ENCODE measurements at places on chromosomes 3 and 15.

DNA sequence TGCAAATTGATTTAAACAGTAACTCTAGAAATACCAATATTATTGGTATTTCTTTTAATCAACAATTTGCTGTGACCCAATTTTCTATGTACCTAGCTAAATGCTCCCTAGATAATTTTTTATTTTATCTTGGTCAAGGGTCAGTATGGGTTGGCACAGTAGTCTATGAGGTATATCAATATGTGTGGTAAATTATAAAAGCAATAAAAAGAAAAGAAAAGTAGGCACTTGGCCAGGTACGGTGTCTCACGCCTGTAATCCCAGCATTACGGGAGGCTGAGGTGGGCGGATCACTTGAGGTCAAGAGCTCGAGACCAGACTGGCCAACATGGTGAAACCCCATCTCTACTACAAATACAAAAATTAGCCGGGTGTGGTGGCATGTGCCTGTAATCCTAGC lies 34.0 kb upstream of the STIMATE start:
- no peak overlapping the region for H3K27ac ChIP-seq
- H3K4me1 ChIP-seq: no peaks in the 10 kb centered on the region

GRCh38 chr15:100999369-100999768 lies 80.2 kb downstream of the LRRK1 start:
- no peak for DNase-seq
- no peaks in the 10 kb centered on the region for H3K4me1 ChIP-seq
- H3K4me3 ChIP-seq: no peak overlapping the region
- no peaks in the 10 kb centered on the region for H3K36me3 ChIP-seq
- H3K27ac ChIP-seq: no peak overlapping the region

- no peak overlapping the region for H3K27ac ChIP-seq
- peaks cover 86% of the 10 kb centered on the region for H3K36me3 ChIP-seq
- H3K4me3 ChIP-seq: no peak overlapping the region
- H3K27me3 ChIP-seq: no peaks in the 10 kb centered on the region
Measured at GRCh38 chr3:183328823-183329222, 75.8 kb downstream of the B3GNT5 start.

GRCh38 chr15:42549741-42550392 lies 1.2 kb downstream of the HAUS2 start:
- no peak for DNase-seq
- no peaks in the 10 kb centered on the region for H3K27me3 ChIP-seq
- no peak overlapping the region for H3K27ac ChIP-seq

DNA sequence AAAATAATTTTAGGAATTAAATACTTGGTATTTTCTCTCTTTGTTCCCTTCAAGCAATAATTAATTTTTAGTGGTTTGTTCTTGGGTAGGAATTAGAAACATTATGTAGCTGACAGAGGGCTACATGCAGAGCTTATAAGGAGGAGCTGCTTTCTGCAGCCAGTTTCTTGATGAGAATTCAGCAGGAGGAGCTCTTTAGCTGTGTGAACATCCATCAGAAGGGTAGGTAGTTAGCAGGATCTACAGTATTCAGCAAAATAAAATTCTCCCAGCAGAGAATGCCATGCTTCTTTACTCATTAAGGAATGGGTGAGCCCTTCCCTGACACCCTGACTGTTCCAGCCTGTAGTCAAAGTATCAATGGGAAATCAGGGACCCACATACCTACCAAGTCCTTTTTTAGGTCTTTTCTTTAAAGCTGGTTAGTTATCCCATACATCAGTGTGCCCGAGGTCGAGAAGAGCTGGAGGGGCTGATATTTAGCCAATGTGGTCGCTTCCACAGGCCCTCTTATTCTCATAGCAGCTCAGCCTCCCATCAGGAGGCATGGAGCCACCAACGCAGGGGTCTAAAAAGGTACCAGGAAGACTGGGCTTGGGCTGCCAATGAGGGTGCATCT lies 54.0 kb downstream of the KCNAB1 start:
- no peaks in the 10 kb centered on the region for H3K4me1 ChIP-seq
- no peaks in the 10 kb centered on the region for H3K36me3 ChIP-seq
- no peak overlapping the region for H3K4me3 ChIP-seq
- DNase-seq: peak; percentile 53
- no peaks in the 10 kb centered on the region for H3K27me3 ChIP-seq
- H3K27ac ChIP-seq: no peak overlapping the region

GRCh38 chr3:58062472-58062871 lies 54.2 kb downstream of the FLNB start:
- peaks cover 43% of the 10 kb centered on the region for H3K36me3 ChIP-seq
- no peaks in the 10 kb centered on the region for H3K27me3 ChIP-seq
- H3K27ac ChIP-seq: no peak overlapping the region
- DNase-seq: no peak
- H3K4me3 ChIP-seq: no peak overlapping the region

DNA sequence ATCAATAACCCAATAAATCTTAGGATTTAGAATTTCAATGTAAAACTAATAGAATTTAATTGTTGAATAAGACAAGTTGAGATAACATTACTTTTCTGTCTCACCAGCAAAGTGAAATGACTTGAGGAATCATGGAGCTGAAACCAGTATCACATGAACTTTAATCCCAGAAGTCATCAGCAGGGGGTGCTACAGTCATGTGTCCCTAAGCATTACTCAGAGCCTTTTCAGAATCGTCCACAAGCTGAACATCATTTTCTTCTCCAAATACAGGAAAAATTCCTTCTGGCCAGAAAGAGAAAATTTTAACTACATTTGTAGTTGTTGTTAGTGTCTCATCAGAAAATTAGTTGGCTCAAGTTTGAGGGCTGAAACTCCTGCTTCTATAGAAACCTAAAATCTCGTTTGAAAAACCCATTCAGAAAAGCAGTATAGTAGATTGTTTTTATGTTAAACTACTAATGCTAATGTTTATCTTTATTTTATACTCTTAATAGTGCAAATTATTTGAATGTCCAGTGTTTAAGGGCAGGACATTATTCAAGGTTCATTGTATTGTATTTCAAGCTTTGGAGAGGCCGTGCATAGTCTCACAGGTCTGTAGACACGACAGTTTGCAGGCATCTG lies 384.1 kb downstream of the PLOD2 start:
- H3K27me3 ChIP-seq: no peaks in the 10 kb centered on the region
- H3K4me1 ChIP-seq: no peaks in the 10 kb centered on the region
- H3K36me3 ChIP-seq: no peaks in the 10 kb centered on the region

- DNase-seq: no peak
- H3K27ac ChIP-seq: no peak overlapping the region
- no peaks in the 10 kb centered on the region for H3K4me1 ChIP-seq
- H3K36me3 ChIP-seq: peaks cover 84% of the 10 kb centered on the region
Measured at GRCh38 chr15:41055706-41056105, 60.4 kb downstream of the INO80 start.

DNA sequence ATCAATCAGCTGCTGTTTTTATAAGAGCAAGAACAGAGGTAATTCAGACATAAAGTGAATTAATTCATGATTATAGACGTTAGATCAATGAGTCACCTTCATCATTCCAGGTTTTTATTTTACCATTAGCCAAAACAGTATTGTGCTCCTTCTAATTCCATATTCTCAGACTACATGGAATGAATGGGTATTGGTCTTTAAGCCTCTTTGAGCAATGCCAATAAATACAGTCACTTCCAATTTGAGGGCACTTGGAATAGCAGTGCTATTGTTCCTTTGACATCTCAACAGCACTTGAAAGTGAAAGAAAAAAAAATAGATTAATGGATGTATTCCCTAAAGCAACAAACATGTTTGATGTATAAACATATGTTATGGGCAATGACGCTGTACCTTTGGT lies 830.9 kb upstream of the CFAP20DC start:
- H3K27ac ChIP-seq: no peak overlapping the region
- no peak overlapping the region for H3K4me3 ChIP-seq
- no peaks in the 10 kb centered on the region for H3K36me3 ChIP-seq
- no peaks in the 10 kb centered on the region for H3K4me1 ChIP-seq
- no peak for DNase-seq

GRCh38 chr3:136336329-136337100 lies 86.4 kb downstream of the PCCB start:
- H3K27ac ChIP-seq: no peak overlapping the region
- no peak for DNase-seq
- H3K27me3 ChIP-seq: no peaks in the 10 kb centered on the region
- no peaks in the 10 kb centered on the region for H3K4me1 ChIP-seq

Measured in endodermal cell (in vitro differentiated cells).